ENCODE measurements at places on chromosomes 11 and 22.

DNA sequence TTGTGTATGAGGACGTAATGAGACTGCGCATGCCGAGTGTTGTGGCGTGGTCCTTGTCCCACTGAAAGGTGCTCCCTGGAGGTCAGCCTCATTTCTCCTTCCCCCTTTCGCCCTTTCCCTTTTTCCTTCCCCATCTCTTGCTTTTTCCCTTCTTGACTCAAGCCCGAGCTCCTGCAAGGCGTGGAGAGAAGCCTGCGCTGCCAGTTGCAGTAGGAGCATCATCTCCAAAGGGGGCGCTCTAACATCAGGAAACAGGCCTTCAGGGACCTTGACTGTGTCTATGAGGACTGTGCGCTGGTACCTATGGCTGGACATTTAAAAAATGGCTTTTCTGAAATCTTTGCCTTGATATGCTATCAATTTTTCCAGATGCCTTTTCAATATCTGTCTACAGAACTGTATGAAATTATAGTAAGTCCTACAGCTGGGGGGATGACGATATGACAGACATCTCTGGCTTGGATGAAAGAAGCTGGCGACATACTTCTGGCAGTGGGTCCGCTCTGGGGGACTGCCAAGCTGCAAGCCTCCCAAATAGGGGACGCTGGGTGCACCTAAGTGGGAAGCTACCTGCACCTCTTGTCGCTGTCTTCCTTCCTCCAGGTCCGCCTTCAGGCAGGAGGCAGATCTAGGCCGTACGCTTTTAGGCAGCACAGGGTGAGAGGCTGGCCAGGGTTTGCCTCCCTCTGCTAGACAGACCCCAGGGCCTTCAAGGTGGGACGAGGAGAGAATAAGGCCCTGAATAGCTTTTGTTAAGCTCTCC lies 96.5 kb downstream of the NXPE2 start:
- peak; percentile 38 for DNase-seq

GRCh38 chr11:729492-730074 lies 17.7 kb upstream of the TALDO1 start:
- DNase-seq, result no peak

- DNase-seq, result no peak
These were observed 38.0 kb upstream of the IL17RA start for GRCh38 chr22:17046566-17047348.

GRCh38 chr22:17818180-17818579 lies 43.9 kb upstream of the BID start:
- DNase-seq, result no peak

- peak; percentile 56 for DNase-seq
These were observed 21.2 kb downstream of the LGR4 start for GRCh38 chr11:27451244-27451965.

- DNase-seq, result peak; percentile 47
These were observed 113.7 kb downstream of the PTPRJ start for GRCh38 chr11:48093795-48094642.

DNA sequence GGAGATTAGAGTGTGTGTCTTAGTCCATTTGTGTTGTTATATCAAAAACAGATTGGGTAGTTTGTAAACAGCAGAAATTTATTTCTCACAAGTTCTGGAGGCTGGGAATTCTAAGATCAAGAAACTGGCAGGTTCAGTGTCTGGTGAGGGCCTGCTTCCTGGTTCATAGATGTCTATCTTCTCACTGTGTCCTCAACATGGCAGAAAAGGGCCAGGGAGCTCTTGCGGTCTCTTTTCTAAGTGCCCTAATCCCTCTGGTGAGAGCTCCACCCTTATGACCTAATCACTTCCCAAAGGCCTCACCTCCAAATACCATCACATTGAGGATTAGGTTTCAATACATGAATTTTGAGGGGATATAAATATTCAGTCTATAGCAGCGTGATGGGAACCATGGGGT lies 25.5 kb upstream of the AMOTL1 start:
- DNase-seq, result no peak

GRCh38 chr11:16737818-16738192 lies 642 bp upstream of the C11orf58 start:
- DNase-seq, result peak; percentile 19

GRCh38 chr22:23868580-23868979 lies 10.9 kb downstream of the SLC2A11 start:
- DNase-seq, result no peak

- DNase-seq, result no peak
These were observed 54.8 kb downstream of the DENND5A start for GRCh38 chr11:9210224-9210921.

DNA sequence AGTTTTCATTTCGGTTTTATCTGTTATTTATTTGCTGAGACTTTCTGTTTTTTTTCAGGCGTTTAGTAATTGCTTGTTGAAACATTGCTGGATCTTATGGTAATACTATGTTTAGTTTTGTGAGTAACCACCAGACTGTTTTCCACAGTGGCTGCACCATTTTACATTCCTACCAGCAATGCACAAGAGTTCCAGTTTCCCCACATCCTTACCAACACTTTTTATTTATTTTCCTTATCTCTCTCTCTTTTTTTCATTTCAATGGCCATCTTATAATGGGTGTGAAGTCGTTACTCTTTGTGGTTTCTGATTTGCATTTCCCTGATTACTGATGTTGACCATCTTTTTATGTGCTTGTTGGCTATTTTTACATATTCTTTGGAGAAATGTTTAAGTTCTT lies 23.7 kb downstream of the USP47 start:
- peak; percentile 47 for DNase-seq

- no peak for DNase-seq
These were observed 471 bp downstream of the ARVCF start for GRCh38 chr22:20015971-20016733.

DNA sequence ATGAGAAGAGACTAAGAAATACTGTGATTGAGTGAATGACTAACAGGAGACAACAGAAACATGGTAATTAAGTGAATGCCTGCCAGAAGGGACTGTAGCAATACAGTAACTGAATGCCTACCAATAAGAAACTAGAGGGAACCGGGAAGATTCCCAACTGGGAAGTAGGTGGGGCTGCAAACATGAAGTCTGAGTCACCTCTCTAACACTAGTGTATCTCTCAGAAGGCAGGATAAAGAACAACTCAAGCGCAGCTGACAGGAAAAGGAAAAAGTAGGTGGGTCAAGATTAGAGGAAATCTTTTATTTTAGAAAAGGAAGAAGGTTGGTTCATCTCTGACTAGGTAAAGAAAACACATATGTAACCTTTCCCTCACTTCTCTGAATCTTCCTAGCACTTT lies 14.0 kb downstream of the C11orf42 start:
- DNase-seq, result peak; percentile 91

DNA sequence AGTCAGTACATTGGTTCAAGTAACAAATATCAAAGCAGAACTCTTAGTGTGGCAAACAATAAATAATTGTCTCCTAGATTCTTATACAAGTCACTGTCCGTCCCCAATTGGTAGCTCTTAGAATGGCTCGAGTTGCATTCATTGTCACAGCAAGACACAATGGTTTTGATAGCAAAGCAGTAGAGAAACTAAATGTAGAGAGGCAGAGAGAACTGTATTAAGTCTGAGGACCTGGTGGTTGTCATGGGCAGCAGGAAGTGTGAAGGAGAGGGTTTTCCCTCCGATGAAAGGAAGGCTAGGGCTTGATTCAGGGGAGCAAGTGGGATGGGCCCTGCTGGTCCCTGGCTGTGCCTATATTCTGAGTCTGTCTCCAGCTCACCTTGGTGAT lies 36.6 kb downstream of the RCOR2 start:
- no peak for DNase-seq

GRCh38 chr11:704781-705645 lies 1.0 kb upstream of the EPS8L2 start:
- no peak for DNase-seq

DNA sequence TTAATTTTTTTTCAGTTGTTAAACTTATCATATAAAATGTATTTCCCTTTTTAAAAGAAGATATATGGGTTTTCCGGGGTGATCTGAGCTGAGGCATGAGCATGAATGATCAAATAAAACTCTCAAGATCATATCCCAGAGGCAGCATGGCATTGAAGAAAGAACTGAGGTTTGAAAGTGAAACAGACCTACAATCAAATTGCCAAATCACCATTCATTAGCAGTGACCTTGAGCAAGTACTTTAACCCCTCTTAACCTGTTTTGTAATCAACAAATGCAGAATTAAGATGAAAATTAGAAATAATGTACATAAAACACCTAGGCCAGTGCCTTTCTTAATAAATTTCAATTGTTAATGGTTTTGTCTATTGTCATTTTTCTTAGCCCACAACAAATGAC lies 116.0 kb downstream of the RBFOX2 start:
- no peak for DNase-seq

- no peak for DNase-seq
These were observed 83.2 kb downstream of the KIAA1671 start for GRCh38 chr22:25035715-25036114.

- DNase-seq, result peak; percentile 65
These were observed 61.0 kb downstream of the BMAL1 start for GRCh38 chr11:13338427-13339069.

DNA sequence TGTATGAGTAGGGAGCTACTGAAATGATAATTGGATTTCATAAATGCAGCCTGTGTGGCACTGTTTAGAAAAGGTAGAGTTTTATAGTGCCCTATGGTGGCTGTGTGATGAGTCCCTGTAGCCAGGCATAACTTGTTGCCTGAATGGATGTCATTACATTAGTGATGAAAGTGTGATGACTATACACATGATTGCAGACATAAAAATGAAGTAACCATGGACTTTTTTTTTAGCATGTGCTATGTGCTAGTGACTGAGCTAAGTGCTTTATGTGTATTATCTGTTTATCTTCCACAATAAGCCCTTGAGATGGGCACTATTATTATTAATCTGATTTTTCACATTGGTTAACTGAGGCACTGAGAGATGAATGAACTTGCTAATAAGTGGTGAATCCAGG lies 13.5 kb upstream of the GRAMD1B start:
- no peak for DNase-seq

- no peak for DNase-seq
These were observed 32.6 kb downstream of the MAPK1 start for GRCh38 chr22:21834869-21835268.

DNA sequence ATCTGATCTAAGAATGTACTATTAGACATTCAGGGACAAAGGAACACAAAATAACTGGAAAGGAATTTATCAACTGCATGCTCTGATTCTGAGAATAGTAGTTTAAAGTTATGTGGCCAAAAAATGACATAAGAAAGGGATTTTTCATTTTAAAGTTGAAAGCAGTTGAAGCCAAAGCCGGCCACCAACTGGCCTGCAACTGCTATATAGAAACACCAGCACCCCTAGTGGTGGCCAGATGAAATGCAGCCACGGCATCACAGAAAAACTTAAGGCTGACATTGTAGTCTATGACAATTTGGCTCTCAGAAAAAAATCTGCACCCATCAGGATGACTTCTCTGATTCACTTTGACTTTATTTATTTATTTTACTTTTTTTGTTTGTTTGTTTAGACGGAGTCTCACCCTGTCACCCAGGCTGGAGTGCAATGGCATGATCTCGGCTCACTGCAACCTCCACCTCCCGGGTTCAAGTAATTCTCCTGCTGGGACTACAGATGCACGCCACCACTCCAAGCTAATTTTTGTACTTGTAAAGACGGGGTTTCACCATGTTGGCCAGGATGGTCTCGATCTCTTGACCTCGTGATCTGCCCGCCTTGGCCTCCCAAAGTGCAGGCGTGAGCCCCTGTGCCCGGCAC lies 59.2 kb downstream of the SLC35F2 start:
- DNase-seq, result peak; percentile 70

DNA sequence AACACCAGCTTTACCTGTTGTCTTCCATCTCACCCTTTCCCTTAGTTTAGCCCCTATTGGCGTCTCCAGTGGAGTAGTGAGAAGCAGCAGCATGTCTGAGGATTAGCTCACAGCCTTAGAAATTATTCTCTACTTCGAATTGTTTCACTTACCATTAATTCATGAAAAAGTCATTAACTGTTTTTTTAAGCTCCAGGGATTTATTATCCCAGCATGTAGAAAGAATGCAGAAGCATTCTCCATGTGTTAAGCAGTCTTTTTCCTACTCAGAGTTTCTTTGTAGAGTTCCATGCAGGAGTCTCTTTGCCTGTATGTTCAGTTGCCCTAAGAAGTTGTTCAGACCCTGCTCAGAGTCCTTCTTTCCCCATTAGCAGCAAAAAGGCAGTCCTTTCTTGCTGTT lies 137.9 kb upstream of the RASSF10 start:
- DNase-seq, result no peak

DNA sequence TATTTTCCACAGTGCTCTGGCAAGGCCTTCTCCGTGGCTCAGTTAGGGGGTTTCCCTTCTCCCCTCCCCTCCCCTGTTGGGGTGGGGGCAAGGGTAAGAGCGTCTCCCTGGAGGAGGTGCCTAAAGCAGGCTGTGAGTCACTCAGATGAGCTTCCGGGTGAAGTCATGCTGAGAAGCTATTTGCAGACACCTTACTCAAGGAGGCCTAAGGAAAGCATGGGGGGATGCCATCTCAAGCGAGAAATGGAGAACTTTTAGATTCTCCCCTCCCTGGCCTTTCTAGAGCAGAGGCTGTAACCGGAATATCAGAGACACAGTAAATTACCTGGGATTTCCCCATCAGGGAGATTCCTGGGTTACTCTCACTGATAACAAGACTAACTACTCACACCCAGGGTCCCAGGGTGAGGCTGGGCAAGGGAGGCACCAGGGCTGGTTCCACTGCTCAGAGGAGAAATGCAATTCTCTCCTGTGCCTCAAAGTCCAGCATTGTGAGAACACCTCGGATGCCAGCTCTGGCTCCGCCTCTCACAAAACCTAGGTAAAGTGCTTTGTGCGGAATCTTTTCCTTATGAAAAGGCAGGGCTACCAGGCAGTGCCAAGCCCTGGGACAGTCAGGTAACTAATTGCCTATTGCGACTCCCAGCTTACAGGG lies 123.6 kb downstream of the ABTB2 start:
- peak; percentile 82 for DNase-seq

DNA sequence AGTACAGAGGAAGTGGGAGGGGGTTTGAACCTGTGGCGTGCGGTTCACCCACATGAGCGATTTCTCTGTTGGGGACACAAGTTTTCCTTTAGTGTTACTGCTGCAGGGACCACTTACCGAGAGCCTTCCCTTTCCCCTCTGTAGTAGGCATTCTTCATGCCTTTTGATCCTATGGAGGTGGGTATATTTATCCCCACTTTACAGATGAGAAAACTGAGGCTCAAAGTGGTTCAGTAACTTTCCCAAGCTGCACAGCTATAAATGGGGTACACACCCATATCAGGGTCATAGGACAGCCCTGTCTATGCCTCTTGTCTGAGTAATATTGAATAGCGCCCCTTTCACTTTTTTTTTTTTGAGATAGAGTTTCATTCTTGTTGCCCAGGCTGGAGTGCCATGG lies 3.3 kb upstream of the PHF21B start:
- DNase-seq, result no peak

- DNase-seq, result no peak
These were observed 1157.5 kb upstream of the RAG2 start for GRCh38 chr11:37755521-37755920.
